ENCODE measurements at places on chromosomes 2 and 18.

DNA sequence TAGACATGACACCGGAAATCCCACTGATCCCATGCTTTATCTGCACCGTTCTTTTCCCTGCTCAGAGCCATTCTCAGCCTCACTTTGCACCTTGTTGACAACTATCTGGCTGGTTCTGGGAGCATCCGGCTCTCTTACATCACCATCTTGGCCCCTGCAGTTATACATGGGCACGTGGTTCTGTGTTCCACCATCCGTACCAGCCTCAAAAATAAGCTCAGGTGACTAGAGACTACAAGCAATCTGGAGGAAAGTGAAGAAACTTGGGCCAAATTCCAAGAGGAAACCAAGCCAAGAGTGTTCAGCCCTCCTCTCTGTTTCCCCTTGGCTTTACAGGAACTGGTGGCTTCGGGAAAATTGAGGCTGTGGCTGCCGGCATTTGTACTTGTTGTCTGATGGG is 244.6 kb upstream of the ACVR2A start:
- no peak overlapping the region for H3K4me3 ChIP-seq
- no peaks in the 10 kb centered on the region for H3K4me1 ChIP-seq

- H3K36me3 ChIP-seq: peaks cover 97% of the 10 kb centered on the region
- no peak overlapping the region for H3K27ac ChIP-seq
- no peak for DNase-seq
- no peak overlapping the region for H3K4me3 ChIP-seq
- H3K27me3 ChIP-seq: no peaks in the 10 kb centered on the region
- no peaks in the 10 kb centered on the region for H3K4me1 ChIP-seq
Measured at GRCh38 chr2:20299113-20299512, 51.5 kb downstream of the PUM2 start.

DNA sequence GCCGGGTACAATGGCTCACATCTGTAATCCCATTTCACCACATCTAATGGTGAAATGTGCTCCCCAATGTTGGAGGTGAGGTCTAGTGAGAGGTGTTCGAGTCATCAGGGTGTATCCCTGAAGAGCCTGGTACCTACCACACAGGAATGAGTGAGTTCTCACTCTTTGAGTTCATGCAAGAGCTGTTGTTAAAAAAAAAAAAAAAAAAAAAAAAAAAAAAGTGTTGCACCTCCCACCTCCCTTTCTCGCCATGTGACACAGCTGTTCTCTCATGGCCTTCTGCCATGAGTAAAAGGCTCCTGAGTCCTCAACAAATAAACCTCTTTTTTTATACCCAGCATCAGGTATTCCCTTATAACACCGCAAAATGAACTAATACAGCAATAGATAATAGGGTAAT is 106.3 kb downstream of the C2orf74 start:
- no peaks in the 10 kb centered on the region for H3K27me3 ChIP-seq
- no peak overlapping the region for H3K4me3 ChIP-seq
- no peaks in the 10 kb centered on the region for H3K4me1 ChIP-seq
- H3K27ac ChIP-seq: no peak overlapping the region

DNA sequence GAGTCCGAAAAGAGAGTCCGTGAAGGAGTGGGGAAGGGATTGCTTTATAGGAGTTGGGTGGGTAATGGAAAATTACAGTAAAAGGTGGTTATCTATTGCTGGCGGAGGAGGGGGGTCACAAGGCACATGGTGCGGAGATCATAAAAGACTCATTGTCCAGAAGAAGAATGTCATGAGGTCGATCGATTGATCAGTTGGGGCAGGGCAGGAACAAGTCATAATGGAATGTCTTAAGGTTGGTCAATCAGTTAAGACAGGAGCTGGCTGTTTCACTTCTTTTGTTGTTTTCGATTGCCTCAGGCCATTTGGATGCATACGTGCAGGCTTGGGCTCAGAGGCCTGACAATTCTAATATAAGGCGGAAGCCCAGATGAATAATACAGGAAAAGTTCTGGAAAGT is 473.0 kb upstream of the TNP1 start:
- H3K4me3 ChIP-seq: no peak overlapping the region
- no peak overlapping the region for H3K27ac ChIP-seq
- no peaks in the 10 kb centered on the region for H3K36me3 ChIP-seq
- H3K27me3 ChIP-seq: no peaks in the 10 kb centered on the region
- H3K4me1 ChIP-seq: peaks cover 35% of the 10 kb centered on the region

DNA sequence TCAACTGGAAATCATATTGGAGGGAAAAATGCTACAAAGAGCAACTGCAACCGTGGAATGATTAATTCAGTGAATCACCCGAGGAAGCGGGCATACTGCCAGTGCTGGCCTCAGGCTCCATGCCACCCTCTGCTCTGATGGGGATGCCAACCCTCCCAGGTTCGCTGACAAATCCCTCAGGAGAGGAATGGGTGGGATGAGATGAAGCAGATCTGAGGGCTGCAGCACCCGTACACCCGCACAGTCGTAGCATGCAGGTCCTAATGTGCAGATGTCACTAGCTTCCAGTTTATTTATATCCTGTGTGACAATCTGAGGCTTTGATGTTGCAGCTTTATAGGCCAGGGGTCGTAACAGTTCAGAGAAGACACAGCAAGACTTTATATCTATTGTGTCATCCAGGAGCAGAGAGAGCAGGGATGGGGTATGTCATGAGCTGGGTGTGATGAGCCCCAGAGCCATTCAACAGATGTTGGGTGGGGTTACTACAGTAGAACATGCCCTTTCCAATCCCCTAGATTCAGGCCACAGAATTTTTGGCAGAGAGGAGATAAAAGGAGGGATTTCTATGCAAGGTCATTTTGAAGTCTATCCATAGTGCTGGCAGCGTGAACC is 44.6 kb downstream of the DPP4 start:
- no peak overlapping the region for H3K4me3 ChIP-seq
- H3K4me1 ChIP-seq: peaks cover 8% of the 10 kb centered on the region
- no peak for DNase-seq
- H3K36me3 ChIP-seq: no peaks in the 10 kb centered on the region

DNA sequence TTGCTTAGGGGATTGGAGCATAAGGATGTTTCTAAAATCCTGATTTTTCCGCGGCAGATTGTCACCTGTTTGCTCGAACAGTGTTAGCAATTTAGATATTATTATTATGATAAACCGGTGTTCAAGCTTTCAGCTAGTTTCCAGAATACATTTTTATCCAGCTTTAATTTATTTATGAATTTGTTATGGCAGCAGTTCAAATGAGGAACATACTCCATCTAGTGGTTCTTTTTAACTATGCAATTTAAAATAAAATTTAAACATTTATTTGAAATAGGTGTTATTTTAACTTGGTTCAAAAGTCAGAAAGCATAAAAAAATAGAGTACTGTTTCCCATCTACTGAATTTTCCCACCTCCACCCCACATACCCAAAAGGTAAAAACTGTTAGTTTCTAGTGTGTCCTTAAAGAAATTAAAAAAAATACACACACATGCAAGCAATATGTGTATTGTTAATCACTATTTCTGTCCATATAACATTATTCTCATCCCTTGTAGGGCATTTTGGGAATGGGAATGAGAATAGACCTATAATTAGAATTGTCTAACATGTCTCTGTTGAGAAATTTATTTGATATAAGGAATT is 23.2 kb downstream of the ACOXL start:
- DNase-seq: no peak
- no peak overlapping the region for H3K27ac ChIP-seq

- H3K4me1 ChIP-seq: no peaks in the 10 kb centered on the region
- no peaks in the 10 kb centered on the region for H3K27me3 ChIP-seq
- no peaks in the 10 kb centered on the region for H3K36me3 ChIP-seq
Measured at GRCh38 chr2:202870431-202871299, 901 bp downstream of the ICA1L start.

DNA sequence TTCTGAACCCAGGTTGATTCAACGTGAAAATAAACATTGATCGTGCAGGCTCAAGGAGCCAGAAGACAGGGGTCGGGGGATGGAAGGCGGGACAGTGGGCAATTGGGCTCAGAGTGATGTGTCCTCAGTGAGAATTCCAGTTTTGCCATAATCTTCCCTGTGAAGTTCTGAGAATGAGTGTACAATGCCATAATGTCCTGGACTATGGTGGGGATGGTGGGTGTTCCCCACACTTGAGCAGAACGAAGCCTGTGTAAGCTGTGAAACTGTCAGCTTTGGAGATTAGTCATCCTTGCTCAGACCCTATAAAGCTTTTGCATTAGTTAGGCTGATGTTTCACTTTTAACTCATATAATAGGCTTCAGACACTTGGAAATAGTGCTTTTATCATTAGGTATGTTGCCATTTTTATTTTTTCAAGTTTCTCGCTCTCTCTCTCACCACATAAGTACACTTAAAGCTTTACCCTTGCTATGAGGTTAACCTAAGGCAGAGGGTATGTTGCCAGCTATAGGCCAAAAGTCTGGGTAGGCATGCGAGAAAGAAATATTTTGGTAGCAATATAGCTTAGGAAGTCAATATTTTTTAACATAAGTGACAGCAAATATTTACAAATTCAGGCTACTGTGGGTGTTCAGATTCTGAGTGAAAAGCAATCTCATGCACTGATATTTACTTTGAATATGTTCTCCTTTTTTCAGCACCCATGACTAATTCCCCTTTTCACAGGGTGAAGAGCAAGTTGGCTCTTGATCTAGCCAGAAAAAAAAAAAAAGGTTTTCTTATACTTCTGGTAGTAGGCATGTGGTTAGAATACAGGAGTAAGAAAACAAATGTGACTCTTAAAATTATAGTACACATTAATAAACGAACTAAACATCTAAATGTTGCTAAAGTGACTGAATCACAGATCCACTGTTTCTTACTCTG is 47.2 kb downstream of the CDC42EP3 start:
- no peaks in the 10 kb centered on the region for H3K36me3 ChIP-seq
- no peak for DNase-seq
- no peak overlapping the region for H3K4me3 ChIP-seq
- peaks cover 14% of the 10 kb centered on the region for H3K4me1 ChIP-seq
- no peak overlapping the region for H3K27ac ChIP-seq

DNA sequence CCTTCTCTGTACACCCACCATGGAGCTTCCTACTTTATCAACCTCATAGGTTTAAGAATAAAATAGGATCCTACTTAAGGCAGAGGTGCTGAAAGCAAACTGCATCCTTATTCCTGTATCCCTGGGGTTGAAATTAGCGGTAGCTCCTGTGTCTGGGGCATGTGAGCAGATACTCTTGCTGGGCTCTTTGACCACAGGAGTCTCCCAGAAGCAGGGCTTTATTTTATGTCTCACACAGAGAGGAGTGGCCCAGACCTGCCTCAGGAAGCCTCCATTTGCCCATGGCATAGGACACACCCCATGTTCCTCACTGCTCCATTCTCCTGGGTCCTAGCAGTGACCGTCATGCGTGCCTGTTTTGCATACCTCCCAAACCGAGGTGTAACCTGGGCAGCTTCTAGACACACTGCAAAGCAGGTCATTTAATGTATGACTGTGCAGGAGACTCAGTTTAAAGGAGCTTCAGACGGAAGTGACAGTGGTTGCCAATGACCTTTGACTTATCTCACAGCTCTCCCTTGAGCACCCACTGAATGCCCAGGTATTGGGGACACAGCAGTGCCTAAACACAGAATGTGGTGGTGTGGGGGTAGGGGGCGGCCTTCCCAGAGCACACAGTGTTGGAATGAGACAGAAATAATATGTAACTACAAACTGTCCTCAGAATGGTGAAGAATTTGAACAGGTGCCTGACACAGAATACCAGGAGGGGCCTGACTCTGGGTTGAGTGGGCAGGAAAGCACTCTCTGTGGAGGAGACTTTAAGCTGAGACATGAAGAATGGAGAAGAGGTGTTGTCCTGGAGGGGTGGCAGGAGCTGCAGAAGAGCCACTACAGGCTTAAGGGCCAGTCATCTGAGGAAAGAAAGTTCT is 3.7 kb downstream of the TMEM37 start:
- DNase-seq: no peak
- H3K27ac ChIP-seq: peak overlapping the region; percentile 30
- H3K27me3 ChIP-seq: no peaks in the 10 kb centered on the region
- no peaks in the 10 kb centered on the region for H3K36me3 ChIP-seq

GRCh38 chr2:158668001-158668765 is 126.9 kb upstream of the DAPL1 start:
- H3K4me3 ChIP-seq: no peak overlapping the region
- no peaks in the 10 kb centered on the region for H3K27me3 ChIP-seq
- peaks cover 46% of the 10 kb centered on the region for H3K4me1 ChIP-seq

GRCh38 chr2:180604077-180604476 is 376.3 kb upstream of the UBE2E3 start:
- no peak overlapping the region for H3K4me3 ChIP-seq
- no peaks in the 10 kb centered on the region for H3K4me1 ChIP-seq
- no peak overlapping the region for H3K27ac ChIP-seq
- H3K27me3 ChIP-seq: no peaks in the 10 kb centered on the region

DNA sequence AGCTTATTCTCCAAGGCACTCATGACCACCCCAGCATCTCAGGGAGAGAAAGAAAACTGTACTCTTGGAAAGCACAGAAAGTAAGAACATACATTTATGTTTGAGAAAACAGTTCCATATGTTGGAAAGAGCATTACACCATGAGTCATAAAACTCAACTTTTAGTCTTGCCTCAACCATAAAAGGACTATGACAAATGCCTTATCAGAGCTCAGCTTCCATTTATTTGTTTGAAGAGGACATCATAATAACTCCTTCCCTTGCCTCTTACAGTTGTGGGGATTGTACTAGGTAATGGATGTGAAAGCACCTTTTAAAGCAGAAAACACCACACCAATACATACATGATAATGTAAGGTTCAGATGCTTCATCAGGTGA is 370.8 kb downstream of the LNPK start:
- H3K4me3 ChIP-seq: no peak overlapping the region
- H3K4me1 ChIP-seq: no peaks in the 10 kb centered on the region
- no peak for DNase-seq
- H3K36me3 ChIP-seq: no peaks in the 10 kb centered on the region
- H3K27ac ChIP-seq: no peak overlapping the region

DNA sequence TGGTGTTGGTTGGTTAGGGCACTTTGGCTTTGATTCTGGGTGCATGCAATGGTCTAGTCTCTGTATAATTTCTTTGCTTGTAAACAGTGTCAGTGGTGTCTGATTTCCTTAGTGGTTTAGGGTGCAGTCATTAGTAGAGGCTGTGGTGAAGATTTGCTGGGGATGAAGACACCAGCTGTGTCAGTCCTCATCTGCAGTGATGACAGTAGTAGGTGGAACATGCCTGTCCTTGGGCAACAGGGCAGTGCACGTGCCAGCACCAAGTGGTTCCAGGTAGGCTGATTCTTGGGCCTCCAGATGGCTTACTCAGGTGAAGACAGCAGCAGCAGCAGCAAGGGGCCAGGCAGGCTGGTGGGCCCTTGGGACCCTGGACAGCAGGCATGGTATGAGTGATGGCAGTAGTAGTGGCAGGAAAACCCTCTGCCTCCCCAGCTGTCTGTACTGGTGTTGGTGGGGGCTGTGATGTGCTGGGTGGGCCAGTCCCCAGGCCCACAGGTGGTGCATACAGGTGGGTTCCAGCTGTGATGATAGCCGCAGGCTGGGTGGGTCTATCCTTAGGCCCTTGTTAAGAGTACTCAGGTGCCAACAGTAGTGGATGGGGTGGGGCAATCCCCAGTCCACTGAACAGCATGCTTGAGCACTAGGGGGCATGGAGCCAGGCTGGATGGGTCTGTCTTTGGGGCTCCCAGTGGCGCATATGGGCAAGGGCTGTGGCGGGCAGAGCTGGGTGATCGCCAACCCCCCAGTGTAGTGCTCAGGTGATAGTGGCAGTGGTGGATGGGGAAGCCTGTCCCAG is 140.7 kb upstream of the THUMPD2 start:
- H3K4me1 ChIP-seq: no peaks in the 10 kb centered on the region
- DNase-seq: no peak
- no peaks in the 10 kb centered on the region for H3K36me3 ChIP-seq

- no peaks in the 10 kb centered on the region for H3K36me3 ChIP-seq
- H3K4me1 ChIP-seq: no peaks in the 10 kb centered on the region
- H3K27ac ChIP-seq: no peak overlapping the region
- DNase-seq: no peak
- H3K4me3 ChIP-seq: no peak overlapping the region
Measured at GRCh38 chr2:8342407-8342806, 339.4 kb upstream of the ID2 start.

- DNase-seq: no peak
- H3K4me1 ChIP-seq: no peaks in the 10 kb centered on the region
- H3K27ac ChIP-seq: no peak overlapping the region
Measured at GRCh38 chr18:29218091-29218490, 1041.2 kb upstream of the CDH2 start.
